ENCODE measurements at places on chromosomes 3 and 15.
A peak's percentile ranks its signal among the peaks of the same experiment; 100 is the strongest.

GRCh38 chr3:119500901-119501300 is 2.6 kb downstream of the TIMMDC1 start:
- no peak for DNase-seq

GRCh38 chr15:83108266-83109219 is 1.1 kb downstream of the TM6SF1 start:
- DNase-seq: no peak

DNA sequence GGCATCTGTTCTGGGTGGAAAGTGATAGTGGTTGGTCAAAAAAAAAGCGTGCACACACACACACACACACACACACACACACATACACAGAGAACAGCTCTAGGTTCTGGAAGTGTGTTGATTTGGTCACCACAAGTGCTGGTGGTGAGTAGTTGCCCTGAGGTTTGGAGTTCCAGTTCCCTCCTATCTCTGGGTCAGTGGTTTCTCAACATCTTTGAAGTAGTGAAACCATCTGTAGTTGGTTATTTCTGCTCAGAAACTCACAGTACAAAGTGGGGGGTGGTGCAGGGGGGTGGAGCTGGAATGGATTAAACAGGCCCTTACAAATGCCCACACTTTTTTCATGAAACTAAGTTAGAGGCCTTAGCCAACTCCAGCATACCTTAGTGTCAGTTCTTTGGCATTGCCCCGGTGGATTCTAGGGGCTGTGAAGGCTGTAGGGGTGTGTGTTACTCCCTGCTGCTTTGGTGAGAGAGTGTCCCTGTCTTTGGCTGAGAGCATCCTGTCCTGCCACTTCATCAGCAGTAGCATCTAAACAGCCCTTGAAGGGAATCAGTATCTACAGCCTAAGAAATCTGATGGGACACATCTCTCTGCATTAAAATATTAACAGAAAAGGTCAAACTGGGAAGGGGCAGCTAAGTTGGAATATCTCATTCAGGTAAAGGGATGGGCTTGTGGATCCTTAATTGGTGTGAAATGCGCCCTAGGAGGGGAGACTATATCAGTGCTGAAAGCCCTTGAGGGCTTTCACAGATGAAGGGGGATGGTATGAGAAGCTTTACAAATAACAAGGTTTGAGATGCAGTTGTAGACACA is 20.6 kb downstream of the SMAD3 start:
- DNase-seq: no peak

DNA sequence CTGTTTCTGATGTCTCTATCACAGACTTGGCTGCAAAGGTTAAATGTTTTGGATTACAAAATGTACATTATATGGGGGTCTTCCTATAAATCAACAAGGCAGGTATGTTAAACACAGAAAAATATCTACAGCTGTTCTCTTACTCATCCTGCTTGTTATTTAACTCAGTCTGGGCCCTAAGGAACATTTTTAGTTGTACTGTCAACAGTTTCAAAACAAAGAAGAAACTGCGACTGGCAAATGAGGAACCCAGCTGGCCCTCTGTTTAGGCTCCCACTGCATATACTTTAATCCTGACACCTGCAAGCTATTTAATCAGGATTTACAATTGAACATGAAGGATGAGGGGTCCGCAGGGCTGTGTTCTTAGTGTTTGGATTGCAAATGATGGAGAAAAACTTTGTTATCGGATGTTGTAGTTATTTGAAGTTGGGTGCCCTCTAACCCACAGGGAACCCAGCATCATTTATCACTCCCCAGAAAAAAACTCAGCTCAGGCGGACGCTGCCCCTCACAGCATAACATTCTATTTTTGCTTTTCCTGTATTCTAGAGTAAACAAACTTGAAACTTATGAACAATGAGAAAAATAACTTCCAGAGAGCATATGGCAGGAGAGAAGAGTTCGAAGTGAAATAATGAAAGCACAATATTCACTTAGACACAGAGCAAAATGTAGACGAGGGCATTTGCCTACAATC is 91.2 kb downstream of the POLR2M start:
- no peak for DNase-seq

GRCh38 chr3:140166861-140167599 is 232.0 kb downstream of the CLSTN2 start:
- no peak for DNase-seq

GRCh38 chr15:63759752-63760151 is 74.0 kb downstream of the HERC1 start:
- no peak for DNase-seq

GRCh38 chr3:70519026-70519425 is 206.6 kb upstream of the MDFIC2 start:
- DNase-seq: no peak

DNA sequence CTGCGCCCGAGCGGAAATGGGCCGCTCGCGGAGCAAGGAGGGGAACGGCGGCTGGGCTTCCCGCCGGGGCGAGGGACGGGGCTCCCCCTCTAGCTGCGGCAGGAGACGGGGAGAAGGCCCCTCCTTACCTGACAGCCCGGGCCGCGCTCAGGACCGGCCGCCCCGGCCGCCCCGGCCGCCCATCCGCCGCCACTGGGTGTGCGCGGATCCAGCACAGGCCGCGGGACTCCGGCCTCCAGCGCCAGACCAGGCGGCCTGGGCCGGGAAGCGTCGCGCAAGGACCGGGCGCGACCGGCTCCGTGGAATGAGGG is 296 bp downstream of the TPRA1 start:
- DNase-seq: no peak

DNA sequence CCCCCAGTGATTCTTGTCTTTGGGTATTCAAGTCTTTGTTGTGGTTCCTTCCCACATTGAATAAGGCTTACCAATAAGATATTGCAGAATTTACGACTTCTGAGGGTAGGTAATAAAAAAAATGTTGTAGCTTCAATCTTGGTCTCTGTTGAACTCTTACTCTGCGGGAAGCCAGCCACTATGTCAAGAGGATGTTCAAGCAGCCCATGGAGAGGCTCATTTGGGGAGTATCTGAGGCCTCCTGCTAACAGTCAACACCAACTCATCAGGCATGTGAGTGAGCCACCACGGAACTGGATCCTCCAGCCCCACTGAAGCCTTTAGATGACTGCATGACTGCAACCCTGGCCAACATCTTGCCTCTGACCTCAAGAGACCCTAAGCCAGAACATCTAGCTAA is 3.2 kb upstream of the TBC1D23 start:
- no peak for DNase-seq

DNA sequence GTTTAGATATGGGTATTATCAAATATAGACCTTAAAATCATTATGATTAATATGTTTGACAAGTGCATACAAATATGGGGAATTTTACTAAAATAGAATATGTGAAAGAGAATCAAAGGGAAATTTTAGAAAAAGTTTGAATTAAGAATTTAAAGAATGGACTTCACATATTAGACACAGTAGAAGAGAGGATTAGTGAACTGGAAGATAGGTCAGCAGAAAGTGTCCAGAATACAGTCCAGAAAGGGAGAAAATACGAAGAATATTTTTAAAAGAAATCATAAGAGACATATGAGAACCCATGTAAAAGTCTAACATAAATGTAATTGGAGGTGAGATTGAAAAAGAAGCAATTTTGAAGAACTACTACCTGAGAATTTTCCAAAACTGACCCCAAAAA is 139.9 kb downstream of the DTWD1 start:
- DNase-seq: no peak

GRCh38 chr3:150544726-150545125 is 1.6 kb downstream of the SERP1 start:
- DNase-seq: no peak

DNA sequence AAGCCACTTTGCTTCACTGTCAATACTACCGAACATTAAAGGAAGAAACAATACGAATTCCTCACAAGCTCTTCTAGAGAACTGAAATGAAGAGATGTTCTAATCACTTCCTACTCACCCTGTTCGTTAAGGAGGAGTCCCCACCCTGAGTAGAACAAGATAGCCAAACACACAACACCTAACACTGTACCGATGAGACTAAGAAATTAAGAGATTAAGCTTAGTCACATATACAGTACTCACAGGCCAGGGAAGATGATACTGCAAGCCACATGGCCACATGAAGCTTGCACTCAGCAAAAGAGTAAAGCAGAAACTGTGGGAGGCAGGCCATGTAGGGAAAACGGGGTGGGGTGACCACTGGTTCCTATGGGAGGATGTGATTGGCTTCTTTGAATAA is 48.0 kb downstream of the CGGBP1 start:
- no peak for DNase-seq

- no peak for DNase-seq
Observed at GRCh38 chr15:60731583-60732130, 252.7 kb upstream of the ICE2 start.

DNA sequence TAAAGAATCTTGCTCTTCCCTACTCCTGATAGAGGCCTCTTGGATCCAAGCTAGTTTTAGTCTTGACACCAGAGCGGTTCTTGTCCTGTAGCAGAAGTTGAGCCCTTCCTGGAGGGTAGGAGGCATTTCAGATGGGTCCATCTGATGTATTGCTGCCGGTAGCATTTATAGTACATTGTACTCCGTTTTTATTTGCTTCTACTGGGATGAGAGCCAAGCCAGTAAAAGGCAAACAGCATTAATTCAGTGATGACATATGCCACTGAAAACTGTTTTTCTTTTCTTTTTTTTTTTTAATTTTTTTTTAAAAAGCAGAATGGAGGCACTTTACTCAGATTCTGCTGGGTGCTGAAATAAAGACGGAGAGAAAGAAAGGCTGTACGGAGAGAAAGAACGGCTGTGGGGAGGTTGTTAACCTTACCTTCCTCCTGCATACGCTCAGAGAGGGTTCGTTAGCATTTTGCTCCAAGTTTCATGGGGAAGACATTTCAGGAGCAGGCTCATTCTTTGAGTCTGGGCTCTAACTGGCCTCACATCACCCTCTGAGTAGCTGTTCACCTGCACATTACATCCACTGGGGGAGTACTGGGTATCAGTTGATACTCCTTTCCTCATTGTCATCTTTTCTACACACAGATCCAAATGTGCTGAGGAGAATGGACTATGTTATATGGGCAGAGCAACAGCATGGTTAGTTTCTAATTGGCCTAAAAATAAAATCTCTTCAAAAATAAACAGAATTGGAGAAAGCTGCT is 161.5 kb downstream of the FEZF2 start:
- no peak for DNase-seq

GRCh38 chr15:35306361-35306981 is 221.4 kb upstream of the NANOGP8 start:
- no peak for DNase-seq

GRCh38 chr15:25850154-25851111 is 12.7 kb downstream of the ATP10A start:
- no peak for DNase-seq

- DNase-seq: no peak
Observed at GRCh38 chr3:23926736-23927135, 9.8 kb downstream of the RPL15 start.

DNA sequence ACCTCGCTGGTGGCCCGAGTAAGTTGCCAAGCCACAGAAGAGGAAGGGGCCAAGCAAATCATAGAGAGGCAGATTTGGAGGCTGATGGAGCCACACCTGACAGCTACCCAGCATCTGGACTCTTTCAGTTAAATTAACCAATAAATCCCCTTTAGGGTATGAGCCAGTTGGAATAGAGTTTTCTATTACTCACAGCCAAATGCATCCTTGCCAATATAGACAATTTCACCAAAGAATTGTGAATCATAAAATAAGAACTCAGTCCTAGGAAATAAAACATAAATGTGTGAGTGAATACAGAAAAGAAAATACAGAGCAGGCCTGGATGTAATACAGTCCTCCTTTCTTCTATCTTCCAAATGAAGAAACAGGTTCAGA is 161.6 kb upstream of the ANKRD28 start:
- DNase-seq: no peak

DNA sequence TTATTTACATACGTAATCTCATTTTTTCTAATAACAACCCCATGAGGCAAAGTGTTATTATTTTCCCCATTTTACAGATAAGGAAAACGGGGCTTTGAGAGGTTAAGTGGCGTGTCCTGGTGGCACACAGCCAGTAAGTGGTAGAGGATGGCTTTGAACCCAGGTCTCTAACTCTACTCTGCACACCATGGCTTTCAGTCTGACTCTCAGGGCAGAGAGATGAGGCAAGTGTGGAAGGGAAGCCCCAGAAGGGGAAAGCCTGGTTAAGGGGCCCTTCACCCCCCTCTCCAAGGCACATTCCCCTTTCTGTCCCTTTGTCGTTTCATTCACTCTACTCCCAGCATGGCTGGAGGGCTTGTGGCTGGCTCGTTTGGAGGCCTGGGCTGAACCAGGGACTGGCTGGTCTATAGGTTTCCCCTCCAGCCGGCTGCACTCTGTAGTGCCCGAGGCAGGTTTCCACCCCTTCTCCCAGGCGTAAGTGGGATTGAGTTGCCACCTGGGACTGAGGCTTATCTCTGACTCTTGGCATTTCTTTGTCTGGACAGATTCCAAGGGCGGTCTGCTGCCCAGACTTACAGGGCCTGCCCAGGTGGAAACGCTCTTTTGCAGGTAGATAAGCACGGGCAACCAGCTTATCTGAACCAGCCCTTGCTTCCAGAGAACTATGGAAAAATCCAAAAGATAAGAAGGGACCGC is 12.1 kb downstream of the SEMA4B start:
- DNase-seq: peak; percentile 57

GRCh38 chr3:65831733-65832425 is 206.8 kb downstream of the MAGI1 start:
- DNase-seq: no peak

Measured in NCI-H187 (cell line).